ENCODE measurements at places on chromosomes 12 and 14.

GRCh38 chr12:81081726-81082125 lies 3.8 kb downstream of the ACSS3 start:
- no peak for DNase-seq

- no peak for DNase-seq
These were observed 244.9 kb upstream of the DIO2 start for GRCh38 chr14:80456209-80456608.

DNA sequence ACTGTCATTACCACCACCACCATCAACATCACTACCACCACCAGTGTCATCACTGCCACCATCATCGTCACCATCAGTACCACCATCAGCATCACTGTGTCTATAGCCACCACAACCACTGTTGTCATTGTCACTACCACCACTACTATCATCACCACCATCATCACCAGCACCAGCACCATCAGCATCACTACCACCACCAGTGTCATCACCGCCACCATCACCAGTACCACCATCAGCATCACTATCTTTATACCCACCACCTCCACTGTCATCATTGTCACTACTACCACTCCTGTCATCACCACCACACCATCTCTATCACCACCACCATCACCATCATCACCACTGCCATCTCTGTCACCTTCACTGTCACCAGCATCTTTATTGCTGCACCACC lies 60.6 kb downstream of the BEGAIN start:
- DNase-seq = no peak

- DNase-seq = no peak
These were observed 91.8 kb upstream of the RIN3 start for GRCh38 chr14:92421751-92422150.

- no peak for DNase-seq
These were observed 63.3 kb upstream of the HSPB8 start for GRCh38 chr12:119115296-119115905.

GRCh38 chr12:39627914-39628313 lies 8.3 kb upstream of the ABCD2 start:
- DNase-seq = no peak

- DNase-seq = no peak
These were observed 201.1 kb upstream of the NUDT4 start for GRCh38 chr12:93176610-93177126.

GRCh38 chr14:91204657-91205056 lies 39.8 kb downstream of the GPR68 start:
- DNase-seq = no peak

DNA sequence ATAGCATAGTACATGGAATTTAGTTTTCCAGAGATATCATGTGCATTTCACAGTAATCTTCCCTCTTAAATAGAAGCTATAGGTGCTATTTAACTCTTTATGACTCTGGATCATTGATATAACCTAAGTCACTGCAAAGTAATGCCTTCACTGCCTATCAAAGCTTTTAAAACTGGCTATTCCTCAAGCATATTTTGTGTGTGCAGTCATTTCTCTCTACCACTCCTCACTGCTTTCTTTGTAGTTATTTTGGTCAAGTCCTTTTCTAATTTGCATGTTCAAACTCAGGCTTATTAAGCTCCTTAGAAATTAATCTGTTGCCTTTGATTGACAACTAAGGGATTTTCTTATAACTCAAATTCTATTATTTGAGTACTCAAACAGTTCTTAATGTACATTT lies 79.4 kb upstream of the PLEKHG7 start:
- DNase-seq = no peak

- no peak for DNase-seq
These were observed 131.4 kb upstream of the OR4E1 start for GRCh38 chr14:21804981-21805380.

- DNase-seq = no peak
These were observed 119.0 kb upstream of the SLC38A4 start for GRCh38 chr12:46944771-46945170.

GRCh38 chr14:32669391-32669790 lies 269.3 kb upstream of the NPAS3 start:
- DNase-seq = no peak

DNA sequence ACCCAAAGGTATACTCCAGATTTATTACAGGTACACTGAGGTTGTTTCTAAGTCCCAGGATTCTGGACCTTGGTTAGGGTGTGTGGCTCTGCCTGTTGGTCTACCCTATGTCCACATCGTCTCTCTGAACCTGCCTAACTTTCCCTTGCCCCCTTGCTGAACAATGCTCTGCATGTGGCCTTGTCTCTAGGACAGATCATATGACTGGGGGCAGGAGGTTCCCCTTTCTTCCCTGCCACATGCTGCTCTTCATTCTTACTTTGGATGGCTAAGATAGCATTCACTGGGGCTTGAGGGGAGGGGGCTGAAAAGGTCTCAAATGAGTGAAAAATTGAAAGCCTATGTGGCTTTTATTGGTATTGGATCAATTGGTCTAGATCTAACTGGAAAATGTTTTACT lies 49.2 kb downstream of the MBIP start:
- DNase-seq = no peak

GRCh38 chr12:88723219-88723618 lies 142.9 kb upstream of the KITLG start:
- no peak for DNase-seq

DNA sequence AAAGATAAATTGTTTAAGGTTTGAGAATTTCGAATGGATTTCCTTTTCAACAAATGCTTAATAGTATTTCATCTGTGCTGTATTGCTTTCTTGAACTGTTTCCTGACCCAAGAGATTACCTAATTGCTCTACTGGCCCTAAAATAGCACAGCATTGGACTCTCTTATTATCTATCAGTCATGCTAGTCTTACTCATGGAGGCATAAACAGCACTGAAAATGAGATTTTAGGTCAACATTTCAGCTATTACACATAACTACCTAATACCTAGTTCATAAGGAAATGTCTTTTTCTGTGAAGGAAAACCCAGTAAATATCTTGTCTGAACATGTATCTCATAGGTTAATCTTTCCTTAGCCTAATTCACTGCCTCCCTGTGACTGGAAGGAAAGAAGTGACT lies 4.3 kb upstream of the ABCD2 start:
- DNase-seq = no peak

- no peak for DNase-seq
These were observed 50.3 kb downstream of the LMO3 start for GRCh38 chr12:16555630-16556029.

DNA sequence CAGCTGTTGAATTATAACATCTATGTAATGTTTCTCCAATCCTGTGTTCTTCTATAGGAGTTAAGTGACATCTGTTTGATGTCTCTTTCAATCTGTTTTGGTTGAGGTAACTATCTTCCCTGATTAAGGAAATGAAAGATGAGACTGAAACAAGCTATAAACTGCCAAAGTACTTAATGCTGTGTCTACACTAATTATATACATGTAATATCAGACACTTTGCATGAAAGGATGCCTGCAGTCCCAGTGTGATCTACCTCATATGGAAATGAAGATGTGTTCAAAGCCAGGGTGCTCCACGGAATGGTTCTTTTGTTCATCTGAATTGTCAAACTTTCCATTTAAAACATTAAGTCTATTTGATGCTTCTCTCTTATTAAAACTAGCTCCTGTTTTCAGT lies 958.3 kb downstream of the GALC start:
- DNase-seq = no peak

- no peak for DNase-seq
These were observed 69.9 kb downstream of the RASSF3 start for GRCh38 chr12:64680235-64680634.

- no peak for DNase-seq
These were observed 1341.4 kb downstream of the FSCB start for GRCh38 chr14:43165651-43166050.

All from mucosa of descending colon (tissue), 3 donors.